ENCODE measurements at places on chromosomes 7 and 10.

DNA sequence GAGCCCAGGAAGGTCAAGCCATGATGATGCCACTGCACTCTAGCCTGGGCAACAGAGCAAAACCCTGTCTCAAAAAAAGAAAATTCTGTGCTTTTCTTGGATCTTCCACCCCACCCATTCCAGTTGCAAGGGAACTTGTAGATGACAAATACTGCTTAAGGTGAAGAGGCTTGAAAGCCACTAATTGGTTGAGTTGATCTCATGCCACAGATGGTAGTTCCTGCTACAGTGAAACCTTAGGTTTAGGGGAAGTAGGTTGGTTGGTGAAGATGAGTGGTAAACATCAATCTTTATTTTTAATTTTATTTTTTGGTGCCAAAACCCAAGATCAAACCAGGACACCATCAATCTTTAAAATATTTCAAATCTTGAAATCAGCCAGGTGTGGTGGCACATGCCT is 2.9 kb upstream of the GDI2 start:
- no peak for DNase-seq

GRCh38 chr7:36881233-36881874 is 157.1 kb upstream of the AOAH start:
- no peak for DNase-seq

DNA sequence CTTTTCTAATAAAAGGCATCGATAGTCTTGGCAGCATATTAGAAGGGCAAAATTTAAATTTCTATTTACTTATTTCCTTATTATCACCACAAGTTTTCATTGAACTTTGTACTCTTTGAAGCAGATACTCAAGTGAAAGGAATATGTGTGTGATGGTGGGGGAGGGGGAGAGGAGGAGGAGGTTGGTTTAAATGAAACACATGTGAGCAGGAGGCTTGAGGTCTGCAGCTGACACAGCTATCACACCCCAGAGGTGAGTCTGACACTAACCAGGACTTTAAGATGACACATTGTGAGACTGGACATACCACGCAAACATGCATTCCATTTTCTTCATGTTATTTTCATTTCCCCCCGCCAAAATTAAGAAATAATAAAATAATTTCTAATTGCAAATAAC is 63.3 kb downstream of the CTTNBP2 start:
- no peak for DNase-seq

GRCh38 chr7:29926216-29926615 is 63.4 kb downstream of the SCRN1 start:
- no peak for DNase-seq

GRCh38 chr10:21464134-21464533 is 61.3 kb downstream of the SKIDA1 start:
- DNase-seq = no peak

DNA sequence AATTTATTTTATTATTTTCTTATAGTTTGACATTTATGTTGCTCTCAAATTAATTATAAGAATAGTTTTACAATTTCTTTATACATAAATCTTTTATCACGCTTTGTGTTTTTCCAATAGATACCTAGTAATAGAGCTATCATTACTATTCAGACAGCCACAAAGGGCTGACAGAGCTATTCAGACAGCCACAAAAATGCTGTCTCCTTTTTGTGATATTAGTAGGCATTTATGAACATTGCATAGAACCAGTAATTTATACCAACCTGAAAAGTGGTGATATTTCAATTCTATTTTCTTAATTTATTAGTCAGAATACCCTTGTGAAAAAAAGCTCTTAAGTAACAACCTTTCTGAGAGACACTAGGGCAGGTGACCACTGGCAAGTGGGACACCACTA is 34.2 kb upstream of the IGFBP3 start:
- DNase-seq = no peak
